ENCODE measurements at places on chromosomes 1 and 21.

GRCh38 chr1:160366731-160367515 lies at the start of gene NHLH1:
NHLH1 (plus strand) TSS chr1:160367071; CDS start chr1:160370732, 3,661 bp downstream.
- DNase-seq = no peak

GRCh38 chr1:42947117-42947516 lies 11.6 kb downstream of the SLC2A1 start:
- no peak for DNase-seq

DNA sequence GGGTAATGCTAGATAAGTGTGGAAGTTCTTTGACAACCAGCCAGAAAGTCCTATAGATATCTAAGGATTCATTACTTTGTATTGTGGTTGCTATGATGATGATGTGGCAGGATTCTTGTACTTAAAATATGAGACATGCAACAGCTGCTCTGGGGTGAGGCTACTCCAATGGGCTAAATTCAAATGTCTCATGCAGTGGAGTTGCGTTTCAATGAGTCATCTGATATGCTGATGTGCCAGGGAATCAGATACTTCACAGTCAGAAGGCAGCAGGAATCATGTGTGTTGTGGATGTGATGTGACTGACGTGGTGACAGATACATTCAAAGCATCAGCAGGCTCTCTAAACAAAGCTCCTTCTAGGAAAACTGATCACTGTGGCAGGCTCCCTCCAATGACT lies 66.5 kb downstream of the TSEN15 start:
- no peak for DNase-seq

GRCh38 chr1:196608390-196609369 lies at the start of gene KCNT2:
KCNT2 (minus strand) TSS chr1:196608440; CDS start chr1:196608309, 131 bp downstream.
- DNase-seq = peak; percentile 5

DNA sequence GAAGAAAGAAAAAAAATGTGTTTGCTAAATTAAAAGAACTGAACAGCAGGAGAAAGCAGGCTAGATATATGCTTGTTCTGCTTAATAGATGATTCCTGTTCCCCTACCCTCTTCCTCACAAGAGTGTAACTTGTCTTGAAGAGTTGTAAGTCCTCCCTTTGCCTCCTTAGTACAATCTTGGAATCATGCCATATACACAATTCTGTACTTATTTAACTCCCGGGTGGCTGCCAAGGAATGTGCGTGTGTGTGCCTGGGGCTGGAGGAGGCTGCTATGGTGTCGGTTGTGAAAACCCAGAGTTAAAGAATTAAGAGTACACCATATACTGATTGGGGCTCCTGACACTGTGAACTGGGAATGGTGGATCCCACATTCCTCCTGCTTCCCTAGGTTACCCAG lies 194.2 kb downstream of the SIPA1L2 start:
- DNase-seq = no peak

- no peak for DNase-seq
Measured at GRCh38 chr1:157993147-157993917, at the start of gene KIRREL1. KIRREL1 (plus strand) TSS chr1:157993645; CDS start chr1:157993677, 32 bp downstream.

DNA sequence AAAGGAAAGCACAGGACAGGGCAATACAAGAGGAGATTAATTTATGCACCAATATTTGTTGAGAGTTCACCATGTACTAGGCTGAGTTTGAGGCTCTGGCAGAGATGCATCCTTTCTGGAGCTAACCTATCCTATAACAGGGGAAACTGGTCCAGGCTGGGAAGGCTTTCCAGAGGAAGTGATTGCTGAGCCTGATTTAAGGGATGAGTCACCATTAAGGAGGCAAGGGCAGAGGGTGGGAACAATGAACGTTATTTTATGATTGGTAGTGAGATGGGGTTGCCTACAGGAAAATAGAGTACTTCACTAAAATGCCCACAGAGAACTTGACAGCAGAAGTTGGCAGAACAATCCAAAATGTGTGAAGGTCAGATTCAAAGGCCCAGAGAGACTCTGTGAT lies 141.4 kb downstream of the PLPP3 start:
- no peak for DNase-seq

GRCh38 chr1:51203121-51203873 lies 32.8 kb upstream of the RNF11 start:
- DNase-seq = no peak

GRCh38 chr1:197284325-197284724 lies 16.3 kb downstream of the CRB1 start:
- DNase-seq = no peak

- no peak for DNase-seq
Measured at GRCh38 chr1:29346576-29346975, 110.3 kb downstream of the PTPRU start.

DNA sequence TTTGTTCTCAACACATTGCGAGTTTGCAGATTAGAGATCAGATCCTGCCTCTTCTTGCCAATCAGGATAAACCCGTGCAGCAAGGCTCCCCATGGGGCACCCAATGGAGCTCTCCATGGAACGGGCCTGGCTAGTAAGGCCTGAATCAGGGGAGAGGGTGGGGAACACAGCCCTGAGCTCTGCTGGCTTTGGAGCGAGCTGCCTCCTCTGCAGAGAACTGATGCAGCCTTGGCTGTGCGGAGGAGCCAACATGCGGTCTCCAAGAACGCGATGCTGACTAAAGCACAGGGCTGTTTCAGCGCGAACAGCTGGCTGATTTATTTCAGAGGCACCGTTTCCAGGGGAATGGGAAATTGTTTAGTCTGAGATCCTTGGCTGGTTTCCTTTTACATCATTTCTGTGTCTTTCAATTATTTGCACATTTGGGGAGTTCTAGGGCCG lies 139.7 kb downstream of the TSEN15 start:
- no peak for DNase-seq

DNA sequence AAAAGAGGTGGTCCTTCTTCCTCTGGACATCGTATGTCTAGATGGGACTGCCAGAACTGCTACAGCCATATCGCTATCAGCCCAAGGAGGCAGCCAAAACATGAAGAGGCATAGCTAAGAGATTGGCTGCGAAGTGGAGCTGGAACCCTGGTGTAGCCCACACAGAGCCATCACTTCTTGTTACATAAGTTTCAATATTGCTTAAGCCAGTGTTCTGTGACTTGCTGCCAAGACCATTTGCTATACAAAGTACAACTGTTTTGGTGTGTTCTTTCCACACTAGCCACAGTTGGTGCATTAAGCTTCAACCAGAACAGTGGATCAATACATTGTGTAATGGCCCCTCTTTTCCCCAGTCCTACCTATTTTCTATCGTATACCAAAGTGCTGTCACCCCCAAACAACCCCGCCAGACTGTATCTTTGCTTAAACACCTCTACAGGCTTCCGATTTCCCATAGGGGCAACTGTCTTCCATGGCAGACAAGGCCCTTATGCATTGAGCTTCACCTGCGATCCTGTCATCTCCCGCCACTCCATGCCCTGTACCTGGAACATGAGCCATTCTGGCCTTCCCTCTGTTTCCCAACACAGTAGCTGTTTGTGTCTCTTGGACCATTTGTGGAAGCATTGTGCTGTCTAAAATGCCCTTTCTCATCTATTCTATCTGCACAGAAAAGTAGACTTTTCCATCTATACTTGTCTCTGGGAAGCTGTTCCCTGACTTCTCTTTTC lies 241.8 kb downstream of the TTLL7 start:
- no peak for DNase-seq

DNA sequence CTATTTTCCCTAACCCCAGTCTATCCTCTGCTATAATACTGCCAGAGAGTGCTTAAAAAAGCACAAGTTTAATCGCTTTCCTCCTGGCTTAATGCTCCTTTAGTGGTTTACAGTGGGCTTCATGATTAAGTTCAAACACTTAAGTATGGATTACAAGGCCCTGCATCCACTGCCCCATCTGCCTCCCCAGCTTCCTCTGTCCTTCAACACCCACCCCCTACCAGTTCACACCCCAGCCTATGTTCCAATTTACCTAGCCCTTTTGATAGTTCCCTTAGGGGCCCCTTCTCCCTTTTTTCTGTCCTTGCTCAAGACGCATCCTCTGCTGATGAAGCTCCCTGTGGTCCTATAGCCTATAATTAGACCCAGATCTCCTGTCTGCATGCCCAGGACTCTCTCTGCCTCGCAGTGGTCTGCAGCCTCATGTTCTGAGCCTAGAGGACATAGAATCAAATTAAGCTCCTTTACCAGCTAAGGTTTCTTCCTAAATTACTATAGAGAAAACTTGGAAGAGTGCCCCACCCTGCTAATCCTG lies 212.5 kb downstream of the FGGY start:
- no peak for DNase-seq

- DNase-seq = no peak
Measured at GRCh38 chr1:79375352-79375751, 368.8 kb upstream of the ADGRL4 start.

GRCh38 chr21:41076064-41076463 lies 91.9 kb upstream of the BACE2 start:
- DNase-seq = no peak

- DNase-seq = no peak
Measured at GRCh38 chr1:54724771-54725170, 9.1 kb downstream of the TTC4 start.

DNA sequence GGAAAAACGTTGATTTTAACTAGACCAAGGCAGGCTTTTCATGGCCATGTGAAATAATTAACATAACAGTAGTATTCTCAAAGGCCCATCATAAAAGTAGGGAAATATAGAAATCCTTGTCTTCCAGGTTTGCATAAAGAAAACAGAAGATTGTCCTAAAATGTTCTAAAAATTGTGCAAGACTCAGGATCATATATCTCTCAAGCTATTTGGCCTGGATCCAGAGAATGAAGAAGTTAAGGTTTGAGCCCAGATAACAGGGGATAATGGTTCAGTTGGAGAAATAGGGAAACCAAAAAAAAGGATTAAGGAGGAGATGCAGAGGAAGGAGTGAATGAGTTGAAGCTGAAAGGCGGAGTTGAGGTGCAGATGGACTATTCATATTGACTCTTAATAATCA lies 555.5 kb upstream of the NR5A2 start:
- DNase-seq = no peak

GRCh38 chr1:5385096-5385799 lies 607.0 kb downstream of the NPHP4 start:
- no peak for DNase-seq

DNA sequence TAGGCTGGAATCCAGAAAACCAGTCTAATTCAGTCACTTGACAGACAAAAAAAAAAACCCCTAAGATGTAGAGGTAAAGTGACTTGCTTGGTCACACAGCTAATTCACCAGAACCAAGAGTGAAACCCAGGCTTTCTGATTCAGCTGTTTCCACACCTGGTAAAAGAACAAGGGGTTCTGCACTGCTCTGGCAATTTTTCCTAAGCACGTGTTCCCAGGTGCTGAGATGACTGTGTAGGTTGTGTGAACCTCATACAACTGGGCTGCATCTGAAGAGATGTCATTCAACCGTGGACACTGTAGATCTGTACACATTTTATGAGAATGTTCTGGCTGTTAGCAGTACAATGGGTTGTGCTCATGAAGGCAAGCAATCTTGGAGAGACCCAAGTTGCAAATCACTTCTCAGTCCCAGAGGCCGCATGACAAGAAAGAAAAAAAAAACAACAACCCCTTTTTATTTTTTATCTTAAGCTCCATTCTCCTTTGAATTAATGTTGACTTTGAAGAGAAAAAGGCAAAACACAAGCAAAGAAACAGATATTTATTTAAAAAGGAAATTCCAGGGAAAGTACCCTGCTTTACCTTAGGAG lies 95.4 kb downstream of the INTS7 start:
- peak; percentile 21 for DNase-seq

GRCh38 chr1:57277681-57278080 lies 146.2 kb downstream of the DAB1 start:
- DNase-seq = no peak

GRCh38 chr1:31798433-31799195 lies 17.2 kb downstream of the SPOCD1 start:
- DNase-seq = no peak

DNA sequence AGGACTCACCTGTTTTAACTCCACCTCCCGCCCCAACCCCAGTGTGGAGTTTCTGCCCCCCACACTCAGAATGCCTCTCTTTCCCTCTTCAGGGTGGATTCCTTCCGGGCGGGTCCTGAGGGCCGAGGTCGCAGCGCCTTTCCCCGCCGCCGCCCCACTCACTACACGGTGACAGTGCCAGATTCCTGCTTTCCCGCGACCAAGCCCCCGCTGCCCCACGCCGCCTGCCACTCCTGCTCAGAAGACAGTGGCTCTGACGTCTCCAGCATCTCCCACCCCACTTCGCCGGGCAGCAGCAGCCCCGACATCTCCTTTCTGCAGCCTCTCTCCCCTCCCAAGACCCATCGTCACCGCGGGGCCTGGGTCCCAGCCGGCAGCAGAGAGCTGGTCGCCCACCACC lies 16.7 kb downstream of the INAVA start:
- DNase-seq = no peak

DNA sequence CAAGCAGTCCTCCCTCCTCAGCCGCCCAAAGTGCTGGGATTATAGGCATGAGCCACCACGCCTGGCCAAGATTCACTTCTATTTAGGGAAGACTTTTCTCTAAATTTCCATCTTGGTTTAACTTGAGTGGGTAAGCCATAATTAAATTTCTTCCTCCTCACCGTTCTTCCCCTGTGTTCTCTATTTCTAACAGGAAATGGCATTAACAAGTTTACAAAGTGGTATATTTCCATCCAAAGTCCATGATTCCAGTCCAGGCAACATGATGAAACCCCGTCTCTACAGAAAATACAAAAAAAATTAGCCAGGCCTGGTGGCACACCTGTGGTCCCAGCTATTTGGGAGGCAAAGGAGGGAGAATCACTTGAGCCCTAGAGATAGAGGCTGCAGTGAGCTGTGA lies 92.1 kb downstream of the ZFYVE9 start:
- DNase-seq = no peak

DNA sequence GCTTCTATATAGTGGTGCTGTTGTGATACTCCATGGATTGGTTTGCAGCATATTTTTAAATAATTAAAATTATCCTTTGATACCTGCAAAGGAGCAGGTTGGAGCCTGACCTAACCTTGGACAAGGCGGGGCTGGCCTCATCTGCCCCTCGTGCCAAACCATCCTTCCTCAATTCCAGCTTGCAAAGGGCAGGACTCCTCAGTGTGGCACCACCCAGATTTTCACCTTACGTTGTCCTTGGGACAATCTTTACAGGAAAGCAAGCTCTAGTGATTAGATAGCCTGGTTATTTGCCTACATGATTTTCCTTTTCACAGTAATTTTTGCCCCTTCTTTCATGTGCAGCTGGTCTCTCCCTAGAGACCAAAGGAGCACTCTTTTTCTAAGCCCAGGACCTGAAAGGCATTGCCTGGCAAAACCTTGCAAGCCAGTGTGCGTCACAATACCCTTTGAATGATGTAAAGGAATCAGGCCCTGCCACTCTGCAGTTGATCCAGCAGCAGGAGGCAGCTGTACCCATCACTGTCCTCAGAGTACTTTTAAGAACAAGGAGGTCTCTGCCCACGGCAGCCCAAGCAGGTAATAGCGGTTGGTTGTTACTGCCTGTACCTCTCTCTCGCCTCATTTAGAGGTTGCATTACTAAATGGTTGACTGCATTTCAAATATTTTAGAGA lies 99.4 kb downstream of the ADSS2 start:
- no peak for DNase-seq
